ENCODE measurements at places on chromosomes 6 and 20.

DNA sequence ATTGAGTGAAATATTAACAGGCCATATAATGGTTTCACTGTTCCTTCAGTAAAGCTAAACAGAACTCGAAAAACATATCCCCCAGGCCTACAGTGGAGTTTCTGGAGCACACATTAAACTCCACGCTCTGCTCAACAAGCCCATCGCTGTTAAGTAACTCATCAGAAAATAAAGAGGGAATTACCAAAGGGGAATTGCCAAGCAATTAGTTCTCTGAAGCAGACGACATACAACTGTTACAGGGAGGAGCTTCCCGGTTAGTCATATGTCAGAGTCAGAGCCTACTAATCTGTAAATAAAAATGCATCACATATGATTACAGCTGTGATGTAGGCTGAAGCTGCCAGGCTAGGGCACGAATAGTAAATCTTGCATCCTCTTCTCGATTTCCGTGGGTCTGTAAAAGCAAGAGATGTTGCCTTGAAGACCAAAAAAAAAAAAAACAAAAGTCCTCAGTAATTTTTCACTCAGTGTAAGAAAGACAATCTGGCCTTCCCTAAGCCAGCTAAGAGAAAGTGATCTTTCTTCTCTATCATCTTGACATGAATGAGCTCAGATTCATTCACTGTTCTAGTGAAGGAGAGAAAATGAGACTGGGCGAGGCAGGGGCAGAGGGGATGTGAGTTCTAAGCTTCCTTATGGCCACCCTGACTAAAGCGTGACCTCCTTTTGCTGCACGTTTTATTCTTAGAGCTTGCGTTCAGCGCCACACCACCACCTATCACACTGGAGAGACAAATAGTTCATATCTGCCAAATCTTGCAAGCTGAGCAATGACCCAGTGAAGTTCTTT is 13.8 kb downstream of the ATXN1 start:
- DNase-seq, result no peak

- no peak for DNase-seq
Observed at GRCh38 chr6:141244366-141244765, 888.4 kb upstream of the GJE1 start.

DNA sequence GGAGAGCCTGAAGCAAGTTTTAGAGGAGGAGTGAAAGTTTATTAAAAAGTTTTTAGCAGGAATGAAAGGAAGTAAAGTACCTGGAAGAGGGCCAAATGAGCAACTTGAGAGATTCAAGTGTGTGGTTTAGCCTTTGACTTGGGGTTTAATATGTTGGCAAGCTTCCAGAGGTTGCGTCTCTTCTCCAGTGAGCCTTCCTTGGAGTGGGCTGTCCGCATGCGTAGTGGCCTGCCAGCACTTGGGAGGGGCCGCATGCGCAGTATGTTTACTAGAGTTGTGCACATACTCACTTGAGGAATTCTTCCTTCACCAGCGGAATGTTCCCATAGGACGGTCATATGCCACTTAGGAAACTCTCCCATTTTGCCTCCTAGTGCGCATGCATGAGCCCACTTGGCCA is 235.2 kb downstream of the ALDH8A1 start:
- DNase-seq, result no peak

- DNase-seq, result no peak
Observed at GRCh38 chr6:99473730-99474129, 41.5 kb downstream of the USP45 start.

GRCh38 chr6:73898599-73898998 is 202.6 kb downstream of the CD109 start:
- DNase-seq, result no peak

DNA sequence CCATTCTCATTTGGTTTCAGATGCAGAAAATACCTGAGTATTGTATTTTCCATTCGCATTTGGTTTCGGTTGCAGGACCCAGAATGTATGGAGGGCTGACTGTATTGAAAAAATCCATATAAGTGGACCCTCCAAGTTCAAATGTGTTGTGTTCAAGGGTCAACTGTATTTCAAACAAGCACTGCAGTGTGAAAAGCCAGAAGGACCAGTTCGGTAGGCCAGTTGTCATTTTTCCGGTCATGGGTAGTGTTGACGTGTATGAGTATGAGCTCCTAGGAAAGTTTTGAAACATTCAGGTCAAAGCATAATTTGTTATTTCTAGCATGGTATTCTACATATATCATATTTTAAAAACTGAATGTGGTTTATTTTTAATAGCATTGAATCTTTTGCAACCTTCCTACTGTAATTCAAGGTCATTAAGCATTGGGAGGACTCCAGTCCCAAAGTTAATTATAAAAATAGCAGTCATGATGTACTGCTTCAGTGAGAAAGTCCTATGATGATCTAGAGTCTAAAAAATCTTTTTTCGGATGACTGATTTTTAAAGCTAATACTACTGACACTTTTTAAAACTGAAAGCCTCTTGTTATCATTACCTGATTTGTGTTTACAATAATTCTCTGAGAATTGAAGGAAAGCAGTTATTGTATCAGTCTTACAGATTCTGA is 18.9 kb downstream of the NHSL1 start:
- no peak for DNase-seq

DNA sequence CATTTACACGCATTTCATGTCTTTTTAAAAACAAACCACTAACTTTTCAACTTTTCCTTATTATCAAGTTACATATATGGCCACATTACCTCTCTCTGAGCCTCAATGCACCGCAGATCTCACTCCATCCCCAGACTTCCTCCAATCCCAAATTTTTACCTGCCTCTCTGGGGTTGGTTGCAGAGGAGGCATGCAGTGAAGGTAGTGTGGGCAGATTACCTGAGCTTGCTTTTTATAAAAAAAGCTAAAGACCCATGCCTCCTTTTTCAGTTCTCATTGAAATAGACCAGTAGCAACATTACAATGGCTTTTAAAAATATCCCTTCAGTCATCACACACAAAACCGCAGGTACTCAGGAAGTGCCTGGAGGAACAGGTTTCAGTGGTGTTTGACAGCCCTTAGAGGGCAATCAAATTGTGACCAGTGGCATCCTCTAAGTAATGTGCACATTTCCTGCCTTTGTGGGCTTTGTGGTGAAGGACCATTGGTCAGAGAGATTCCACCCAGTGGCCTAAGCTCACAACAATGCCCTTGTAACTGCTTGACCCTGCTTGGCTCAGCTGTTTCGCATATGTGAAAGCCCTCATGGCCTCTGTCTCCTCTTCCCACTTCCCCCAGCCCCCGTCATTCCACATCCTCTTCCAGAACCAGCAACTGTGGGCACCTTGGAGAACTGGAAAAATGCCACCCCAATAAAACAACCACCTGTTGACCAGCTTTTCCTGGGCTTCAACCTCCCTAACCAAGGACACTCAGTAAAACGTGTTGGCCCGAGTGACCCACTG is 30.2 kb upstream of the IL17A start:
- no peak for DNase-seq

DNA sequence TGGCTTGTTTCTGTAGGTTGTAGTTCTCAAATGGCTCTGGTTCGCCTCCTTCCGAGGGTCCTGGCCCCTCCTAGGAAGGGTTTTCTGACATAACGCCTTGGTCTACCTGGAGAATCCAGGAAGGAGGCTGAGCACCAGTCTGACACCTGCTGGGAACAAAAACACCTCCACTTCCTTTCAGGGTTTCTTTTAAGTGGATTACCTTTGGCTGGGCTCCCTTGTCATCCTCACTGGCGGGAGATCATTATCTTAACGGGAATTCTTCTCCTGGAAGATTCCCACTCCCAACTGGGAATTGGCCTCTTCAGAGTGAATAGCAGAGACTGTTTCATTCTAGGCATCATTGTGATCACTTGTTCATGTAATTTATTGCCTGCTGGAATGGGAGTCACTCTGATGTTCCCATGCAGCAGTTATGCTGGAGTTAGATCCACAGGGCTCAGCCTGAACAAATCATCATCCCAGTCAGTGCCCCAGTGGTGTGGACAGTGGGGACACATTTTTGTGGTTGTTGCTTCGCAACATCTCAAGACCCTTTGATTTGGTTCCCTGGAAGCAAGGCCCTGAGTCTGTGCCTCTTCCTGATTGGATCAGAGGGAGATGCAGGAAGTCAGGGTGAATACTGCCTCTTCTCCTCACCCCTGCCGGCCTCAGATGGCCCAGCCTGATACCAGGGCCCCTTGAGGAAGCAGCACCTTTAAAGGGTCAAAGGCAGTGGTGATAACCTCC is 49.1 kb downstream of the LYRM2 start:
- DNase-seq, result no peak

- DNase-seq, result no peak
Observed at GRCh38 chr6:102812242-102812641, 1418.7 kb downstream of the GRIK2 start.

- DNase-seq, result no peak
Observed at GRCh38 chr6:79070206-79070825, 7.7 kb downstream of the PHIP start.

GRCh38 chr6:5359417-5359816 is 98.1 kb downstream of the FARS2 start:
- DNase-seq, result no peak

DNA sequence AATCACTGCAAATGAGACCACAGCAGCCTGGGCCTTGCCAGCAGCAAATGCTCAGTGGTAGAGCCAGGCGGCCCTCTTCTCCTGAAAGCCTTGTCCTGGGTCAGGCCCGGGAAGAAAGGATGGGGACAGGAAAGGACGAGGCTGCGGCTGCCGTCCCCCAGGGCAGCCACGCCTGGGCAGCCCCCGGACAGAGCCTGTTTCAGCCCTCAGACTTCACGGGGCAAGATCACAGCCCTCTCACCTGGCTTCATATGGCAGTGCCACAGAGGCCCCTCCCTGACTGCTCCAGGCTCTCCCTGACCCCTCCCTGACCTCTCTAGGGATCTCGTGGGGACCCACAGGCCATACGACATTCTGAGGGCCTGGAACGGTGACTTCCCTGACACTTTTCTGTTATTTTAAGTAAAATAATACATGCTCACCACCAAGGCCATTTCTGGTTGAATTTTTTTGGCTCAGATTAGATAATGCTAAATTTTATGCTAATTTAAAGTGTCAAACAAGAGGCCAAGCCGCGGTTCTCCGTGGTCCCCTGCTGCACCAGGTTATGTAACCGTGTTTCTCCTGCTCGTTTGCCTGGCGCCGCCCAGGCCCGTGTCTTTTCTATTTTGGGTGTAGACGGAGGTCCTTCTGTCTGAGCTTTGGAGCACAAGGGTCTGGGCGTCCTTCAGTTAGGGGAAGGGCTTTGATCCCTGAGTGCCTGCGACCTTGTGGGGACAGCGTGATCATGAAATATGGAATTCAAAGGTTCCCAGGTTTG is 59.9 kb upstream of the BHLHE23 start:
- no peak for DNase-seq

- no peak for DNase-seq
Observed at GRCh38 chr6:84618836-84619235, 145.6 kb downstream of the TBX18 start.

- no peak for DNase-seq
Observed at GRCh38 chr6:119535332-119535731, 185.8 kb upstream of the MAN1A1 start.

GRCh38 chr20:46025376-46025783 is 3.6 kb upstream of the SLC12A5 start:
- DNase-seq, result no peak

- no peak for DNase-seq
Observed at GRCh38 chr6:133969285-133969920, 16.4 kb downstream of the TBPL1 start.

All from activated gamma-delta T cell (primary cell).